Stimulated activated CD4-positive, alpha-beta T cell treated with anti-CD3 and anti-CD28 coated beads, TNF-alpha, amount 100 ng/mL, for 1 hour (primary cell): ENCODE measurements at places on chromosomes 3 and 15.

DNA sequence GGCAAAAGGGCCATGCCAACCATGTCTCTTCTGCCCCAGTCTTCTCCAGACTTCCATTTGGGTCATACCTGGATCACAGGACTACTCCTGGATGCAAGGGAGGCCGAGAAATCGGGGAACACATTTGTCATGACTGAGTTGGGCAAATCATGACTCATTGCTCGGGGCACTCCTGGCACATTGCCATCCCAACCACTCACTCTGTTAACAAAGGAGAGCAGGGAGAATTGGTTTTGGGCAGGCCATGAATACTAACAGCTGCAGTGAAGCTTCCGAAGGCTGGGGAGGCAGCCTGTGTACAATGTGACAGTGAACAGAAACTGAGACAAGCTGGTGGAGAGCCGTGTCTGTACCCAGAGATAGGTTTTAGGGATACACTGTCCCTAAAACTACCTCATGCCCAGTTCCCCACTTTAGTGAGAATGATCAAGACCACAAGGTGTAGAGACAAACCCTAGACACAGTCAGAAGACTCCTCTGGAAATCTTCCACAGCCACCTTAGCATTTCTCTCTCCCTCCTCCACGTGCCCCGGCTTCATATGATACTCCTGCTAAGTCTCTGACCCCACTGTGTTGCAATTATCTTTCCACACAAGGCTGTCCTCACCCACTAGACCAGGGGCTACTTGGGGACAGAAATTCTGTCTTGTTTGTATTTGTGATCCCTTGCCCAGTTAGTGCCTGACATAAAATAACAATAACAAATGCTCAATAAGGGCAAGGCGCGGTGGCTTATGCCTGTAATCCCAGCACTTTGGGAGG, 10.5 kb upstream of the BUB1B start:
- DNase-seq, result no peak

DNA sequence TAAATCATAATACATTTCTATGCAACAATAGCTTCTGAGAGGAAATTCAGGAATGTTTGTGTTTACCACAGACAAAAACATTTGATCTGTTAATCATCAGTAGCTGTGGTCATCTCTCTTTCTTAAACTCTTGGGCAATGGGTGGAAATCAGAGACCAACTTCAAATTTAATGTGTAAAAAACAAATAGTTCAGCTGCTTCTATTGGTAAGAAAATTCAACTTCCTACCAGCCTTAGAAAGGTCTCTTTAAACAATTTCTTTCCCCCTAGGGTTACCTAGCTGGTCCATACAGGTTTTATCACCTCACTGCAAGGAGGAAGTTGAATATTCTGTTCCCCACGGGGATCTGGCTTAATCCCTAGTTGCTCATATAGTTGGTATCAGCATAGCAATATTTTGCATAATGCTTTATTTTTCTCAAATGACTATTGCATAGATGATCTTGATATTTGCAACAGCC, 20.3 kb upstream of the PPP4R2 start:
- DNase-seq, result no peak

- no peak for DNase-seq
Observed at GRCh38 chr15:85592148-85592547, 202.6 kb downstream of the KLHL25 start.

GRCh38 chr15:81807186-81807585, 238.6 kb downstream of the MEX3B start:
- DNase-seq, result no peak

DNA sequence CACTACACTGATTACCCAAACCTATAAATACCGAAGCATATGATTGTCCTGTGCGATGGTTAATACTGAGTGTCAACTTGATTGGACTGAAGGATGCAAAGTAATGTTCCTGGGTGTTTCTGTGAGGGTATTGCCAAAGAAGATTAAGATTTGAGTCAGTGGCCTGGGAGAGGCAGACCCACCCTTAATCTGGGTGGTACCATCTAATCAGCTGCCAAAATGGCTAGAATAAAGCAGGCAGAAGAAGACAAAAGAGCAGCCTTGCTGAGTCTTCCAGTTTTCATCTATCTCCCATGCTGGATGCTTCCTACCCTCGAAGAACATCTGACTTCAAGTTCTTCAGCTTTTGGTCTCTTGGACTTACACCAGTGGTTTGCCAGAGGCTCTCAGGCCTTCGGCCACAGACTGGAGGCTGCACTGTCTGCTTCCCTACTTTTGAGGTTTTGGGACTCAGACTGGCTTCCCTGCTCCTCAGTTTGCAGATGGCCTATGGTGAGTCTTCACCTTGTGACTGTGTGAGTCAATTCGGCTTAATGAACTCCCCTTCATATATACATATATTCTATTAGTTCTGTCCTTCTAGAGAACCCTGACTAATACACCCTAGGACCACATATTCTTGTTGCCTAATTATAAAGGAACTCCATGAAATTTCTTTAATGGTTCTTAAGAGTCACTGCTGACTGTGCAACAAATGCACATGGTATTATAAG, 31.7 kb downstream of the CSNK1G1 start:
- DNase-seq, result no peak

- no peak for DNase-seq
Observed at GRCh38 chr3:151226088-151226563, 23.1 kb upstream of the GPR171 start.

DNA sequence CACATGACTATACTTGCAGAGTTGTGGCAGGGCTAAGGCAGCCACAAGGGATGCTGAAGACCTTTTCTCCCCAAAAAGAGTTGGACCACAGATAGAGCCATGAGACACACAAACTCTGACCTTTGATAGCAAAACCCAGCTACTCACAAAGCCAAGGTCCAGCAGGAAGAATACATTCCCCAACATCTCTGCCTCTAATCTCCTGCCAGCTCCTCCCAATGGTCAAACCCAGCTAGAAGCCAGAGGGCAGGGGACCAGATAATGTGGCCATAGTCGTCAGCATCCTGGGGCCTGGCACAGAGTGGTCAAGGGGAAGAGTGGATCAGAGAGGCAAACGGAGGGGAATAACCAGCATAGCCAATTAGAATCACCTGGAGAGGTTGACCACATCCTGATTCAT, 28.2 kb downstream of the SLC6A1 start:
- DNase-seq, result no peak

DNA sequence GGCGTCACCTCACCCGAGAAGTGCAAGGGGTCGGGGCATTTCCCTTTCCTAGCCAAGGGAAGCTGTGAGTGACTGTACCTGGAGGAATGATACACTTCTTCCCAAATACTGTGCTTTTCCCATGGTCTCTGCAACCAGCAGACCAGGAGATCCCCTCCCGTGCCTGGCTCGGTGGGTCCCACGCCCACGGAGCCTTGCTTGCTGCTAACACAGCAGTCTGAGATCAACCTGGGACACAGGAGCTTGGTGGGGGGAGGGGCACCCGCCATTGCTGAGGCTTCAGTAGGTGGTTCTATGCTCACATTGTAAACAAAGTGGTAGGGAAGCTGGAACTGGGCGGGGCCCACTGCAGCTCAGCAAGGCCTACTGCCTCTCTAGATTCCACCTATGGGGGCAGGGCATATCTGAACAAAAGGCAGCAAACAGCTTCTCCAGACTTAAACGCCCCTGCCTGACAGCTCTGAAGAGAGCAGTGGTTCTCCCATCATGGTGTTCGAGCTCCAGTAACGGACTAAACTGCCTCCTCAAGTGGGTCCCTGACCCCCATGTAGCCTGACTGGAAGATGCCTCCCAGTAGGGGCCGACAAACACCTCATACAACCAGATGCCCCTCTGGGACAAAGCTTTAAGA, 31.4 kb upstream of the ABHD5 start:
- DNase-seq, result no peak

GRCh38 chr15:67884514-67885174, 44.8 kb upstream of the RNU6-1 start:
- DNase-seq, result peak; percentile 44

DNA sequence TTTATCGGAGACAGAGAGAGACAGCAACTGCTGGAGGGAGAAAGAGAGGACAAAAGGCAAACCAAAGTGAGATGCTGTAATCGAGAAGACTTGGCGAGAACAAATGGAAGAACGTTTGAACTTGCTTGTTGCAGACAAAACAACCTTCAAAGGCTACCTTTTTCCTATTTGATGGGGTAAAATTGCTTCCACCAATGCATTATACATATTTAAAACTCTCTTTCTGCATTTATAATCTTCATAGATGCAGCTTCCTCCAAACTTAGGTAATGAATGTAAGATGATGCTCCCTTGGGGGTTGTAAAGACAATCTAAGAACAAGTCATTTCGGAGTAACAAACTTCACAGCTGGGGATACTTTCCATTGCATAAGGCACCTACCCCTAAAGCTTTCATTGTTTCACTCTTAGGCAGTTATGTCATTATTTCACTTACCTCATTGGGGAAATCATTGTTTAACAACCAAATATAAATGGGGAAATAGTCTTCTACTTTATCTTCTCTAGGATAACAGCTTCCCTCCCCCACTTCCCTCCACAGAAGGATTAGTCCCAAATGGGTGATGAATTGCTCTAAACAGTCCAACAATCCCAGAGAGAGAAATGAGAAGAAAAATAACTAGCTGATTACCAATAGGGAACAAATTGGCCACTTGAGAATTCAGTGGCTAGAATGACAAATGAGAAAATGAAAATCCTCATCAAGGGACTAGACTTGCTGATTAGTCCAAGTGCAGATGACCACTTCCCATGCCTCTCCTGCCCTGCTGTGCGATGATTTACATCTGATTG, 269.8 kb upstream of the ADAMTS9 start:
- no peak for DNase-seq

DNA sequence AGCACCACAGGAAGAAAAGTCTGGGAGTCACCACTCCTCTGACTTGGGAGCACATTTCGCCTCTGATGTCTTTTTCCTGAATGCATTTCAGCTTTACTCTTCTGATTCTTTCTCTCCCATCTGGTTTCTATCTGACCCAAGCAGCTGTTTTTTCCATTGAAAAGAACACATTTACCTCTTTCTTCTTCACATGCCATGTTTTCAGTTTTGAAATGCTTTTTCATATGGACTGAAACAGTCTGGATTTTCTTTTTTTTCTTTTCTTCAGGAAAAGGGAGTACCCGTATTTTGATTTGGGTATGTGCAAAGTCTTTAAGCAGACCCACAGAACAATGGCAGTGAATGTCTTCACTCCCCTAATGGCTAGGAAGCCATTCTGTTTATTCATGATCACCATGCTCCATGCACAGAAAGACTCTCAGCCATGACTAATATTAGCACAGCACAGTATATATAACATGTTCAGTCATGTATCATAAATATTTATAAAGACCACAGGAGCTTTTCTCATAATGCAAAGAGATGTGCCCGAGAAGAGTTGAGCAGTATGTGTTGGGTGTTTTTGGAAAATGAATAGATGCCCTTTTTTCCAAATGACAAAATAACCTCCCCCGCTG, 82.7 kb upstream of the LRIG1 start:
- DNase-seq, result no peak

DNA sequence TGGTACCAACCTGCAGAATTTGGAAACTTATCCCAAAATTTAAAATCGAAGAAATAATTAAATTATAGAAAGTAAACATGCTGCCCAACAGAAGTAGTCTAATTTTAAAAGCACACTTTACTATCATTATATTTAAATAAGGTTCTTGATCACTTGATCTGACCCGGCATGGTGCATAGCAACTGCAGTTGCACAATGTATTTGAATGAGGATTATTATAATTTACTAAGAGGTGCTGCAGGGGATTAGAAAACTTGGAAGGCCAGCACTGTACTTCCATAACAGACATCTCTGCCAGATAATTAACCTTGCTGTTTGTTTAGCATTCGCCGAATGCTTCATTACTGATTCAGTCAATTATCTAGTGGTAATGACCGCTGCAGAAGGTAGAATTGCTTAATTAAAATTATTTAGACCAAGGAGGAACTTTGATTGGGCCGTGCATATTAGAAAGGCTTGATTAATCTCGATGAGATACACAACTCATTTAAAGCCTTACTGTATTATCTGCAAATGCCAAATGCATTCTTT, 971.6 kb downstream of the ZPLD1 start:
- no peak for DNase-seq

- DNase-seq, result no peak
Observed at GRCh38 chr15:79358069-79358468, 47.2 kb downstream of the TMED3 start.

DNA sequence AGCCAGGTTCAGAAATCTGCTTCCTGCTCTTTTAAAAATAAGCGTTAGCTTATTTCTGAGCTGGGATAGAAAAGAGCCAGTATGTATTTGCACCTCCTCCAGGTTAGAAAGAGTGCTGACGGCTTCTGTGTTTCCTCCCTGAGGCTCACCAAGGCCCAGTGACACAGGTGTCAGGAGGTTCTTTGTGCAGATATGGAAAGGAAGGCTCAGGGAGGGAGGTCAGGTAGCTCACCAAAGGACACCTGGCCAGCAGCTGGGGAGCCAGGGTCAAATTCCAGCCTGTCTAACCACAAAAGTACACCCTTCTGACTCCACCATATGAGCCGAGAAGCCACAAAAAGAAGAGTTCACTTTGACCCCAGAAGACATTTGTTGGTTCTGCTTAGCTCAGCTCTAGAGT, 201.0 kb upstream of the WNT5A start:
- DNase-seq, result no peak

- DNase-seq, result no peak
Observed at GRCh38 chr3:130548356-130548755, 31.4 kb downstream of the COL6A6 start.

DNA sequence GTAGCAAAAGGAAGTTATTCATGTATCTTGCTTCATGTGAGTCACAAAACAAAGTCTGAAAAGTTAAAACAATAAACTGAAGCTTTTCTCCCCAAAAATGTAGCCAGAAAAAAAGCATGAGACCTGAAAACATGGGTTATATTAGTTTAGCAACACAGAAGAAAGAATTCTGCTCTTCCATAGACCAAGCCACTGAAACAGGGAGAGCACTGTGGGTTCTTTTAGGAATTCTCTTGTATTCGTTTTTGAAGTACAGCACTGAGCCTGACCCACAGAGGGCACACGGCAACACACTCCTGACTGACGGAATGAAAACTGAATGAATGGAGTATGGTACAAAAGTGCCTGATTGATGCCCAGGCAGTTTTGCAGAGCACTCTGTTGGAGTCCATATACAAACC, 66.6 kb downstream of the TM4SF4 start:
- no peak for DNase-seq

GRCh38 chr3:144109944-144110343, 138.3 kb downstream of the DIPK2A start:
- no peak for DNase-seq

DNA sequence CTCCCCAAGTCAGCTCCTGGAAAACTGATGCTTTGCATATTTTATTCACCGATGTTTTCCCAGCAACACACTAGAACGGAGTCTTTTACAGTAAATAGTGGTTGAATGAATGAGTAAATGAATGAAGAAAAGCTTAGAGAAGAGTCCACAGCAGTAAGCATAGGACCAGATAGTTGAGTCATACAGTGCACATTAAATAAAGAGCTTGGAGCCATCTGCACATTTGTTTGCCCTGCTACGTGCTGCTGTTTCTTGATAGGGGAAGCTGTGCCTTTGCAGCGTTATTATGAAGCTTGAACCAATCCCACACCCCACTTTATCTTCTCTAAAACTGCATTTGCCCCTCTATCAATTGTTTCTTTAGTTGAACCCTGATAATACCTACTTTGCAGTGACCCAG, 1.2 kb downstream of the FAM98B start:
- DNase-seq, result no peak

- no peak for DNase-seq
Observed at GRCh38 chr15:33152502-33153109, 41.9 kb downstream of the FMN1 start.
